Left renal cortex interstitium (tissue), 4 donors: ENCODE measurements at places on chromosomes 3 and 15.

- no peak for DNase-seq
These were observed 856.5 kb upstream of the ARPP21 start for GRCh38 chr3:34782871-34783270.

DNA sequence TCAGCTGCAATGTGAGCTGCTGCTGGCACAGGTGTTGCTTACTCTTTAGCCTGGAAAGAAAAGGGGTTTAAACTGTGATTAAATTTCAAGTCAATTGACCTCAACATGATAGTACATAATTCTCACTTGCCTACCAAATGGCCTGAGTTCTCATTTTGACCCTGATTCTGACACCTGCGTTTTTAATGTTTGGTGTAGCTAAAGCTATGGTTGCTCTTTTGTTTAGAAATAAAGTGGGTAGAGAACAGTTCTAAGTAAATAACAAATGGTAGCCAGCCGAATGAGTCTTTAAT lies 100.8 kb upstream of the SOX2 start:
- no peak for DNase-seq

DNA sequence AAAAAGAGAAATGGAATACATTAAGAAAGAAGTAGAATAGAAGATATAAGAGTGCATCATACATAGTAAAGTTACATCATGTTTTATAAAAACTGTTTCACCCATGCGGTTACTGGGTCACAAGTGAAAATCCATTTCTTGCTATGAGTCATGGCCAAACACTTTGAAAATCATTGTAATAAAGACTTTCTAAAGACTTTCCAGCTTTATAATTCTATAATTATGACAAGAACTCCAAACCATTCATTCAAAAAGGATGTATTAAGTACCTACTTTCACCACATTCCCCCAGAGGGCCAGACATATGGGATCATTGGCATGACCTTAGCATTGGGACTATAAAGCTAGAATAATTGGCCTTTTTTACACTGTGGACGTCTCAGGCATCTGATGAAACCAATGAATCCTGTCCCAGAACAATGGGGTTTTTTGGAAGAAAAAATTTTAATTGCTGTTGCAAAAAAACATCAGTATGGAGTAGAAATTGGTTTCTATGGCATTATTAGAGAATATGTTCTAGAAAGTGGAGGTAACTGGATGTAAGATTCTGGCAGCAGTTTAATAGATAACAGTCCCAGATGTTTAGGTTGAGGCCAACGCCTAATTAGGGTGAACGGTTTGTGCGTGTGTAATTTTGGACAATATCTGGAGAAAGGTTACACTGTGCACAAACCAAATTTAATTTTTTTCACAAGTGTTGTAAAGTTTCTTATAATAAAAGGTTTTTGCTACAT lies 3.3 kb upstream of the SKIC8 start:
- DNase-seq: no peak

GRCh38 chr3:143119009-143119914 lies at the start of gene CHST2:
Gene CHST2 (plus strand): TSS chr3:143119771. CDS start chr3:143120817, 1,046 bp downstream.
- peak; percentile 64 for DNase-seq

GRCh38 chr15:68154923-68155559 lies 50.1 kb downstream of the CALML4 start:
- peak; percentile 69 for DNase-seq

GRCh38 chr3:127135241-127136023 lies 57.5 kb upstream of the PRR23E start:
- no peak for DNase-seq

DNA sequence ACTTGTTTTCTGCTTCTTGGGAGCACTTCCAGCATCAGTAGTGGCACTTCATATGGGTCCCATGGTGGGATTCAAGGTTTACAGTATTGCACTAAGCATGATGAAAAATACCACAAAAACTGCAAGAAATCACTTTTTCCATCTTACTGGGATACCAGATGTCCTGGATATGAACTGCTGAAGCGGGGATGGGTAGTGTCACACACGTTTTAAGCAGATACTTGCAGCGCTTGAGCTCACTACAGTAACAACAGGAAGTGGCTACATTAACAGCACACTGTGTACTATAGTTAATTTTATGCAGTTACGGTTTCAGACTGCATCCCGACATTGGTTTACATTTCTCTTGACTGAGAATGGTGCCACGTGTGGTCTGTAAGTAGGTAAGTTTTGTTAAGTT lies 3.5 kb upstream of the ISG20 start:
- DNase-seq: no peak

GRCh38 chr3:132456136-132456535 lies 38.8 kb downstream of the DNAJC13 start:
- no peak for DNase-seq

GRCh38 chr3:152879130-152879789 lies 44.3 kb downstream of the P2RY1 start:
- DNase-seq: no peak

DNA sequence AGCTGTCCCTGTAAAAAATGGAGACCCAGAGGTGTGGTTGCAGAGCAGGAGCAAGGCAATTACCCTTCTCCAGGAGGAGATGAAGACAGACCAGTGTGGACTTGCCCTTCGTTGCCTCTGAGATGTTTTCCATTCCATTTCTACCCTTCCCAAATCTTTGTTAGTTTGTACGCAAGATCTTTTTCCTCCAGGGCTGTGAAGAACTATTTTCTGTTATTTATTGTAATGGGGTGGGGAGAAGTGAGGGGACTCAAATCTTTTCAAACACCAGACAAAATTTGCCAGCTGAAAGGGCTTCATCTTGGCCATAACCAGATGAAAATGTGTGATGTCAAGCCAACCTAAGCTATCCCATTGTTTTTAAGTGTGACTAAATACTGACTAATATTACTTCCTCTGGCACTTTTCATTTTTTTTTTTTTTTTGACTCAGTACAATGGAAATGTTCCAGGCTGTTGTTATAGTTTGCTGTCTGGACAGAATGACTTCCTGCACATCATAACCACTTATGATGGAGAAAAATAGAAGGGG lies 271.3 kb upstream of the TPRG1 start:
- no peak for DNase-seq

DNA sequence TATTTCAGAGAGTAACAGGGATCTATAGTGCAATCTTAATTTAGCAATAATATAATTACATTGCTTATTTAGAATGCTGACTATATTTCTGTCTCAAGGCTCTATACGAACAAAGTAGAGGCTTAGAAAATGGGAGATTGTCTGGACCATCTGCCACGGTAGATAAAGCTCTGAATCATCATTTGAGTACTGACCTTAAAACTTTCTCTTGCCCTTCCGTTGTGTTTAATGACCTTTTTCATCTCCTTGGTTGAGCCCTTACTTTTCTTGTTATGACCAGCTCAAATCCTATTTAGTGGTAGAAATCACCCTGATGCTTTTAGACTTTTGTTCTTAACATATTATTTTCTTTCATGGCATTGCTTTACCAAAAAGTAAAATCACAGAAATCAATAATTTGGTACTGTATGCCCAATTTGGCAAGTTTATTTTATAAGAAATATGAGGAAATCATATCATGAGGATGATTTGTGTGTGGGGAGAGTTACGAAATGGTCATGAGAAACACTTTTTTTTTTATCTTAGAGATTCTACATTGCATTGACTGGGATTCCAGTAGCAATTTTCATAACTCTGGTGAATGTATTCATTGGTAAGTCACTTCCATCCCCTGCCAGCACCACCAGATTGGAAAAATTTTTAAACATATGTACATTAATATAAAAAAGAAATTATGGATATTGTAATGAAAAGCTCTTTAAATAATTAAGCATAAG lies 11.0 kb downstream of the NDUFB5 start:
- DNase-seq: no peak

- DNase-seq: no peak
These were observed 51.0 kb upstream of the TJP1 start for GRCh38 chr15:29873264-29873663.

- DNase-seq: no peak
These were observed 131.5 kb upstream of the SATB1 start for GRCh38 chr3:18556503-18557135.

GRCh38 chr3:130907966-130908365 lies 14.1 kb downstream of the ATP2C1 start:
- no peak for DNase-seq

DNA sequence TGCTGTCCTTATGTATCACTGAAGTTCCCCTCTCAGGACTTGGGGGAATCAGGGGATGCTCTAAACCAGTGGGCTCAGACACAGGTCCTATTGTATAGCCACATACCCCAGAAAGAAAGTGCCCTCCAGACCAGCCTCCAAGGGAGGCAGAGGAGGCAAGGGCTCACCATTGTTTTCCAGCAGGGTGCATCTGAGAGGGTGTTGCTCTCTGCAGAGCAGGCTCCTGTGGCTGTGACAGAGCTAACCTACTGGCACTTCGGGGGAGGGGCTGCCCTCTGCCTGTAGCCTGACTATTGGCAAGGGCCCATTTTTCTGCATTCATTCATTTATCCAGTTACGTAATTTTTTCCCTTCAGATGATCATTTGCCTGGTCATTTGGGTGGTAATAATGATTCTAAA lies 39.9 kb downstream of the EEFSEC start:
- DNase-seq: no peak

GRCh38 chr3:112362221-112362620 lies 29.3 kb downstream of the CD200 start:
- DNase-seq: no peak

DNA sequence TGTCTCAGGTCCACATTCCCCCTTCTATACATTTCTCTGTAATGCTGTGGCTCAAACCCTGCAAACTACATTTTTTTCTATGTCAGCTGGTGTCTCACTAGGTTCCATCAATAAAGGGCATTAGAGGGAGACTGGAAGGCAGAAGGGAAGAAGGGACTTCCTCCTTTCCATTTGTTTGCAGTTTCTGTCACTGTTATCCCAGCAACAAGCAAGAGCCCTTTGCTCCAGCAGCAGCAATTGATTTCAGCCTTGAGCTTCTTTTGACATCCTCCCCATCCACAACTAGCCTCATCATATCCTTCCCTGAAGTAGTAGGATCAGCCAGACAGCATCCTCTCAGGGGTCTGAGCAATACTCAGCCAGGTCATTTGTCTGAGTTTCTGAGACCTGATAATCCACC lies 5.3 kb upstream of the NCK1 start:
- no peak for DNase-seq

GRCh38 chr3:149152420-149152819 lies 23.0 kb downstream of the HPS3 start:
- DNase-seq: no peak

- no peak for DNase-seq
These were observed 18.2 kb upstream of the CEMIP start for GRCh38 chr15:80760960-80761359.

DNA sequence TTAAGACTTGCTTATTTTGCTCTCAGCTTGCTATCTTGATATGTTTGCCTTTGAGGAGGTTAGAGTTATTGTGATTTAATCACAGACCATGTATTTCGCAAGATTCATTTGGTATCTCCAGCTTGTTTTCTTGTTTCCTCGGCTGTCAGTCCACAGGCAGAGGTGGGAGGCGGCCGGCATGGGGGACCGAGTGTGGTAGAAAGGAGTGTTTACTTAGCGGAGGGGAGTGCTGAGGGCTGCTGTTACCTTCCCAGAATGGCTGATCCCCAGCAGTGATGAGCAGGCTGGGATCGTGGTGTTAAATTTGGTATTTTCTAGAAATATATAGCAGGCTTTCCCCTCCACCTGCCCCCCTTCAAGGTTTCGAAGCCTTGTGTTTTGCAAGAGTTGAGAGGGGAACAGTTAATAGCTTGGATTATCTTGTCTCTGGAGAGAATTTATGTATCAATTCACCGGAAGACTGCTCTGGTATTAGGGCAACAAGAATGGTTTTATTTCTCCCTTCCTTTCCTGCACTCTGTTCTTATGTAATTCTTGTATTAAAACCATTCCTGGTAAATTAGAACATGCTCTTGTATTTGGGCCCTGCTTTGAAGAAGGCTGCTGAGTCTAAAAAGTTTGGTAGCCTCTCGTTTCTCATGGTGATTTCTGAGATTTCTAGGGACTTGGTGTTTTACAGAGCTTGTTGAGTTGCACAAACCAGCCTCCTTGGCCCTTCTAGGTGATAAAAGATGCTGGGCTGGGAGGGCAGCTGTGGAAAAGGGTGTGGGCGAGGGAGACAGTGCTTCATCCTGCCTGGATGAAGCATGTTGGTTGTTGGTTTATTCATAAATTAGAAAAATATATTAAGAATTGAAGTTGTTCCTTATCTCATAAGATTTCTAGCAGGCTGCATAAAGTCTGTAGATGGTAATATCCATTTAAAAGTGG lies 151.4 kb downstream of the IGF1R start:
- no peak for DNase-seq

- DNase-seq: peak; percentile 90
These were observed at the start of gene SLC25A26 for GRCh38 chr3:66220602-66221377. Gene SLC25A26 (plus strand): TSS chr3:66221001. CDS start chr3:66221095, 94 bp downstream.

- DNase-seq: no peak
These were observed 693 bp downstream of the DISP2 start for GRCh38 chr15:40358471-40359353.

- DNase-seq: no peak
These were observed 164.6 kb upstream of the HES1 start for GRCh38 chr3:193971261-193971751.

DNA sequence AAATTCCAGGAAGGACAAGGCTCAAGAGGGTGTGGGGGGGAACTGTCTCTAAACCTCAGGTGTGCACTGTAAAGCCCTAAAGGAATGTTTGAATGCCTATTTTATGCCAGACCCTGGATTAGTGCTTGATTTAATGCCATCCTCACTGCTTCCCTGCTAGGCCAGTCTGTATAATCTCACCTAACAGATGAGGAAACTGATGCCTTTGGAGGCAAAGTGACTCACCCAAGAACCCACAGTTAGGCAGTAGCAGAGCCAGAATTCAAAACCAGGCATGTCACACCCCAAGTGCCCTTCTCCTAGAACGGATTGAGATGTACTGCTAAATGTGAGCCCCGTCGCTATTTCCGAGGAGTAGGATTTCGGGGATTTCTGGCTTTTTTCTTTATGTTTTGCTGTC lies 7.8 kb downstream of the CAMK1 start:
- no peak for DNase-seq

GRCh38 chr15:65690778-65691177 lies 69.0 kb downstream of the SLC24A1 start:
- DNase-seq: no peak

DNA sequence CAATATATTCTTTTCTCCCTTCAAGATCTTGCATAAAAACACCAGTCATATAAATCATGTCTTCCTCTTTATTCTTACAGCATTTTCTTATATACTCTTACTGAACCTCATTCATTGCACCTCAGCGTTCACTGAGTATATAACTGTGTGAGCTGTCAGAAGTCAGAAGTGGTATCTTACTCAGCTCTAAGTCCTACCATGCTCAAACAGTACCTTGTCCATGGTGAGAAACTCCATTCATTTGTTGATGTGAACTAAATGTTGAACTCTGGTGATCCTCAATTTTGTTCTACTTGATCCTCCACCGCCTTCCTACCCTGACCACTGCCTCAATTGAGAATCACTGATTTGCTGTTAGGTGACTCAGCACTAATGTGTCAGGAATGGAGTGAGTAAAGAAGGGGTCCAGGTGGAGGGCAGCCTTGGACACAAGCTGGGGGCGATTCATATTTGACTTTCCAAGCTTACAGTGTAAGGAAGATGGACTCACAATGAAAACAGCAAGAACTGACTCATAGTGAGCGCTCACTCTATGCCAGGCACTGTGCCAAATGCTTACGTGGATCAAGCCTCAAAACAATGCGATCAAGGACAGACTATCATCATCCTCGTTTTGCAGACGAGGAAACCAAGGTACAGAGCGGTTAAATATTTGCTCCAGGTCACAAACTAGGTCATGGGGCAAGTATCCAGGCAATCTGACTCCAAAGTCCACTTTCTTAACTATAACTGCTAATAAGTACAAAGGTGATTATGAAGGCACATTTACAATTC lies 13.5 kb upstream of the ZFYVE19 start:
- DNase-seq: no peak

GRCh38 chr3:77091809-77092208 lies 51.9 kb downstream of the ROBO2 start:
- DNase-seq: no peak
